Cardiac ventricle fibroblast (primary cell): ENCODE measurements at places on chromosomes 13 and 19. TPM values are rescaled to one million over a fixed set of nuclear protein-coding genes. Genes with fewer than 3 reads are reported as not detected.

The MADCAM1 gene
- total RNA-seq, result 0.10 TPM in 1 of 2 replicates, not detected in the other

The AXL gene
- 44.3 and 52.9 TPM in 2 replicates for total RNA-seq

The LMTK3 gene
- not detected in 2 replicates for total RNA-seq

The PCDH9 gene
- 15.8 and 16.7 TPM in 2 replicates for total RNA-seq

The IGFL3 gene
- not detected in 2 replicates for total RNA-seq

The FAM216B gene
- not detected in 2 replicates for total RNA-seq

The FUT2 gene
- not detected in 2 replicates for total RNA-seq

The PLPPR2 gene
- total RNA-seq, result 39.9 and 51.1 TPM in 2 replicates

The ZNF790 gene
- 3.8 and 5.2 TPM in 2 replicates for total RNA-seq

The CDX2 gene
- not detected in 2 replicates for total RNA-seq

The UCHL3 gene
- 19.3 and 29.0 TPM in 2 replicates for total RNA-seq

The TEX26 gene
- total RNA-seq, result not detected in 2 replicates

The FAM174C gene
- 52.9 and 54.6 TPM in 2 replicates for total RNA-seq

The ZNF490 gene
- 6.0 and 10.6 TPM in 2 replicates for total RNA-seq

The PSG6 gene
- total RNA-seq, result not detected in 2 replicates

The ITGBL1 gene
- 22.6 and 23.1 TPM in 2 replicates for total RNA-seq

The FSD1 gene
- total RNA-seq, result 0.69 and 4.2 TPM in 2 replicates
